ENCODE measurements at places on chromosomes 16 and 17.

DNA sequence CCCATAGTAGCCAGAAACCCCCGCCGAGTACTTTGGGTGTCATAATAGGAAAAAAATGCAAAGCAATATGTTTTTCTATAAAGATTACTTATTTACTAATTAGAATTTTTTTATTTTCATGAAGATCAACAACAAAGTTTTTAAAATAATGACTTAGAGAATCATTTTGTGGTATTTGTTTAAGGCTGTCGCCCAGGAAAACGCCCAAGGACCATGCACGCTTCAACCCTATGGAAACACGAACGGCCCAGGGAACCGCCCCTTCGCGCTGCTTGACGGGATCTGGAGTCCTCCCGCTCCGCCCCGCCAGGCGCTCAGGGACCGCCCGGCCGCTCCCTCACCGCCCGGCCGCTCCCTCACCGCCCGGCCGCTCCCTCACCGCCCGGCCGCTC, 408 bp upstream of the KPNA2 start:
- DNase-seq = peak; percentile 86

- no peak for DNase-seq
Measured at GRCh38 chr17:44916781-44917241, 1.5 kb upstream of the GFAP start.

GRCh38 chr17:50035421-50035879, 20.5 kb upstream of the ITGA3 start:
- no peak for DNase-seq

DNA sequence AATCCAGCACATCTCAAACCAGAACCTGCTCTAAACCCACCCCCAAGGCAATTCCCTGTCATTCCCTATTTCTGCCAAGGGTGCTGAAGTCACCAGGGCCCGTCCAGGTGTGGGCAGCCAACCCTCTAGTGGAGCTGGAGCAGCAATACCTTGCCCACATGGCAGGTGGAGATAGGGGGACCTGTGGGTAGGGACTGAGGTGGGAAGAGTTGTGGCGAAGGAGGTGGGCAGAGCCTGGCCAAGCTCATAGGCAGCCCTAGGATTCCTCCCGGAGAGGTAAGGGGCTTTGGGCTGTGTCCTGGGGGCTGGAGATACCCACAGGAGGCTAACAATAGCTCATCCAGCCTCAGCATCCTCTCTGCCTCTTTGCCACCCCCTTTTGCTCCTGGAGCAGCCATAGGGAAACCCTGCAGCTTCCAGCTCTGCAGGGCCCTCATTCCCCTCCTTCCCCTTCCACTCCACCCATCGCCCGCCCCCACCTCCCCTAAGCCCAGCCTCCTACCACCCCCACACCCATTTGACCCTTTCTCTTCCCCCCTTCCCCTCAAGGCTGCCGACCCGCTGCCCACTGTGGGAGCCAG, 30.4 kb upstream of the CRHR1 start:
- DNase-seq = no peak

All from iPS-NIHi11 (cell line).